ENCODE measurements at places on chromosomes 1 and 21. TPM values are rescaled to one million over a fixed set of nuclear protein-coding genes. Genes with fewer than 3 reads are reported as not detected.

- ATAC-seq = no peak
Observed at GRCh38 chr1:175635092-175635491, 108.3 kb downstream of the TNR start.

- peak; percentile 85 for ATAC-seq
Observed at GRCh38 chr1:17168091-17168876, 36.6 kb upstream of the PADI1 start.

CD101 gene
- total RNA-seq = 1.5 TPM

DNA sequence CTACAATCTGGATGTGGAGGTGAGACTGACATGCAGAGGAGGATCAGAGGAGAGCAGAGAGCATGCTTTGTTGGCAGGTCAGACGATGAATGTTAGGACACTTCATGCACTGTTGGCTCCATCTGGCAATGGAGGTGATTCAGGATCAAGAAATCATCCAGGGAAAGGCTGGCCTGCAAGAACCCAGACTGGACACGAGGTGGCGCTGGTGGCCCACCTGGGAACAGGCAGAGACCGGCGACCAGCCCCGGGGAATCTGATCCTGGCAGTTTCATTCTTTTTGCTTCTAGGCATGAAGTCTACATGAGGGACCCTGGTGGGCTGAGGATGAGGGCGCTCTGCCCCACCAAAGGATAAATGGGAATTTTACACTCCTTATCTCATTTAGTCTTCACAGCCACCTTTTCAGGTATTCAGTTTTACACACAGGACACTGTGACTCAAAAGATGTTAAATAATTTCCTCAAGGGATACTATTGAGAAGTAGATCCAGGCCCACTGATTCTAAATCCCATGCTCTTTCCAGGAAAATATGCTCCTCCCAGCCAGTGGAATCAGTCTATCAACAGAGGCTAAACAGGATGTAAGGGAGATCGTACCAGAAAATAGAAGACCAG, 26.2 kb upstream of the SCMH1 start:
- peak; percentile 85 for ATAC-seq

GPR153 gene
- total RNA-seq = 9.1 TPM

GRCh38 chr21:32448803-32449594, 36.5 kb downstream of the EVA1C start:
- no peak for ATAC-seq

- ATAC-seq = no peak
Observed at GRCh38 chr1:31866450-31867032, 50.7 kb upstream of the SPOCD1 start.
